Endothelial cell of umbilical vein (primary cell): ENCODE measurements at places on chromosomes 12 and 14. TPM values are rescaled to one million over a fixed set of nuclear protein-coding genes. Genes with fewer than 3 reads are reported as not detected.

GRCh38 chr12:108438667-108439066 lies 76.4 kb upstream of the FICD start:
- no peak for DNase-seq

- no peak for DNase-seq
Observed at GRCh38 chr12:26276709-26277108, 81.3 kb downstream of the SSPN start.

DNA sequence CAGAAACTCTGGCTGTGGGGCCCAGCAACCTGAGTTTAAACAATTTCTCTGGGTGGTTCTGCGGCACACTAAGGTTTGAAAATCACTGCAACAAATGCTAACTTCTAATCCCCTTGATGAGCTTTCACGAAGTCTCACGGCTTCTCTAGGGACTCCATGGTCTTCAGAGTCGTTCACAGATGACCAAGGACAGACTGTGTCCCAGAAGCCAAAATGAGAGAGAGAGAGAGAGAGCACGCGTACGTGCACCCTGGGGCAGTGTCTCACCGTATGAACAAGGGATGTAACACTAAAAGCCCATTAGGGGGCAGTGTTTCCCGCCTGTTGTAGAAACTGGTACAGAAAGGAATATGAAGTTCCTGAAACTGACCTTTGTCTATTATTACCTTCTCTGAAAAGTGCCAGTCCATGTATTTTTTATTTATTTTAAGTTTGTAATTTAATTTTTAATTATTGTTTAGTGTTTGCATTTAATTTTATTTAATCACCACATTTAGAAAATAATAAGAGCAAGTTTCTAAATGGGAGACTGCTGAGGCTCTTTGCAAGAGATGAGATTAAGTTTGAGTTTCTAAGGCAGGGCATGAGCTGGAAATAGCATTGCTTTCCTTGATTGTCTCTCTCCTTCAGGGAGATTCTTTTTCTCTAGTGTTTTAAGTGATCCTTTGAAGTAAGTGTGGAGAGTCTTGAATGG lies 3.4 kb downstream of the APOLD1 start:
- peak; percentile 76 for DNase-seq

The KRT6A gene
- 0.10 TPM in 1 of 2 replicates, not detected in the other for polyA plus RNA-seq

The DGKA gene
- 48.6 and 53.2 TPM in 2 replicates for polyA plus RNA-seq

The CD163L1 gene
- 1.9 and 2.8 TPM in 2 replicates for polyA plus RNA-seq

The CLEC2D gene
- 1.4 and 1.8 TPM in 2 replicates for polyA plus RNA-seq
